Left cardiac atrium (tissue), 4 donors: ENCODE measurements at places on chromosomes 5 and 9. TPM values are rescaled to one million over a fixed set of nuclear protein-coding genes. Genes with fewer than 3 reads are reported as not detected.
A peak's percentile ranks its signal among the peaks of the same experiment; 100 is the strongest.

- DNase-seq, result no peak
Measured at GRCh38 chr5:174526177-174526576, 198.2 kb upstream of the MSX2 start.

- DNase-seq, result no peak
Measured at GRCh38 chr5:41465493-41466171, 44.8 kb downstream of the PLCXD3 start.

DNA sequence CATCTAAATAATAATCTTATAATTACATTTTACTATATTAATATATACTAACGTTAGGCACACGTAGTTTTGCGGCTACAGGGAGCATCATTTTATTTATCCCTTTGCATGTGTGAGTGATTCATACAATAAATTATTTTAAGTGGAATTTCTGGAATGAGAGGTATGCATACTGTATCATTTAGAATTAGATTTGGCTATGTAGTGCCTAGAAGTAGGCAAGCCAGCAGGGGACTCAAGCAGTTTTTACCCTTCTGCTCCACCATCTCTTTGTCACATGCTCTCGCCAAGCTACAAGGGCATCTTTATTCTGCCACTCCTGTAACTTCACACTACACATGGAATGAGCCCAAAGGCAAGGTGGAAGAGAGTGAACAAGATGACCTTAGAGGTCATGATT, 60.8 kb downstream of the MEGF10 start:
- DNase-seq, result no peak

The DNAJC18 gene
- total RNA-seq, result 15.2 TPM

The C9orf43 gene
- 0.21 TPM for total RNA-seq

DNA sequence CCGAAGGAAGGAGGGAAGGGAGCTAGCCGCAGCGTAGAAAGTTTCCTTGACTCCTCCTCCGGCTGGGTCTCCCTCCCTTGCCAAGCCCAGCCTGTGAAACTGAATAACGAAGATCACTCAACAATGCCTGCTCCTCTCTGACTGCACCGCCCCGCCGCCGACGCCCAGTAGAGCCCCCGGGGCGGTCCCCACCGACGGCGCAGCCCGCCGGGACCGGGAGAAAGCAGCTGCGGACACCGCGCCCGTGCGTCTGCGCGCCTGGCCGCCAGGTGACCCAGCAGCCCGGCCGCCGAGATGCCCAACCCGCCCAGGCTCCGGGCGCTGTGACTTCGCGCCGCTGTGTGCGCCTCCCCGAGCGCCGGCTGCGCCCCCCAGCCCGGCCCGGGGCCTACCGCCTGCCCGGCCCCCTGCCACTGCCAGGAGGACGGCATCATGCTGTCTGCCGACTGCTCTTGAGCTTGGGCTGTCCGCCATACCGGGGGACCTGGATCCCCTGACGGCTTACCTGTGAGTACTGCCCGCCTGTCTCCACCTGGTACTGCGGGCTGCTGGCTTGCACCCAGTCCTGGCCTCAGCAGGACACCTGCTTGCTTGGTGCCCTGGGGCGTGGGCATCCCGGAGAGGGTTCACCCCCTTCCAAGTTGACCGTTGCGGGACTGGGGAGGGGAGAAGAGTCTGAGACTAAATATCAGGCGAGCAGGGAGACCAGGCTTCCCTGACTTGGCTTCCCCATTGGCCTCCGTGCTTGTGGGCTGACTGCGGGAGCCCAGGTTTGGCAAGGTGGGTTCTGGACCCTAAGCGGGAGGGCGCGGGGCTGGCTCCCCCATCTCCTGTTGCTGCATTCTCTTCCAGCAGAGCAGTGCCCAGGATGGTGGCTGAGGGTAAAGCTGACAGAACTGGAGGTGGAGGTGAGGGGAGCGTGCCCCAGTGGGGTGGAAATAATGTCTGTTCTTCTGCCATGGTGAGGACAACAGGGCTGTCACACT, 26.2 kb upstream of the SPTLC1 start:
- DNase-seq, result peak; percentile 40

The DIPK1B gene
- 23.2 TPM for total RNA-seq

The ECM2 gene
- 14.4 TPM for total RNA-seq

The SPINK4 gene
- total RNA-seq, result not detected

GRCh38 chr9:96317335-96317980, 15.5 kb upstream of the HSD17B3 start:
- peak; percentile 27 for DNase-seq

- DNase-seq, result no peak
Measured at GRCh38 chr9:33287087-33287490, 3.2 kb upstream of the NFX1 start.

The ADAMTS6 gene
- total RNA-seq, result 1.7 TPM

GRCh38 chr5:74201334-74202081, 439.0 kb downstream of the ENC1 start:
- peak; percentile 46 for DNase-seq

DNA sequence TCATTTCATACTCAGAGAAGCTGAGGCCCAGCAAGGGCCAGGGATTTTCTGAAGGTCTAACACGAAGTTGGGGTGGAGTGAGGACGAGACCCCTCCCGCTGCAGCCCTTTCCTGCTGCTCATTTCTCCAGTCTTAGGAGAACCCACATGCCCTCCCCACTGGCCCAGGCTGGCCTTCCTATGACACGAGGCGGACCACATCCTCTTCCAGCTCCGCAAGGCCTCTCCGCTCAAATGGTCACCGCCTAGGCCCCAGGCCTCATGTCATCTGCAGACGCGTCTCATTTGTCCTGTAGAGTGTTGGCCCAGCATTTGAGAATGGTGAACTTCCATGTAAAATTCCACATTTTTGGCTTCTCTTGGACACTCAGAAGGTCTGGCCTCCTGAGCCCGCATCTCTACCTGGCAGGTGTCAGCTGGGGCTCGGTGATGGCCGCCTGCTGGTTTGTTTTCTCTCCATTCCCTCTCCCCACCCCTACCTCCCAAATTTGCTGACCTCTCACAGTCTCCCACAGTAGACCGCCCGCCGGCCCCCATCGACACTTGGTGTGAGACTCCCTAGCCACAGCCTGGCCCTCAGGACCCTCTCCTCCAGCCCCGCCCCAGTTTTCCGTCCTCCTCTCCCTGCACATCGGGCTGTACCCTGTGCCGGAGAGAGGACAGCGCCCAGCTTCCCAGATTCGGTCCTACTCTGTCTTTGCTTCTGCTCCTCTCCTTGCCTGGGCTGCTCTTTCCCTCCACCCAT, 51.7 kb downstream of the ERGIC1 start:
- DNase-seq, result no peak

- no peak for DNase-seq
Measured at GRCh38 chr5:56211298-56211865, 21.7 kb downstream of the ANKRD55 start.

The DBH gene
- not detected for total RNA-seq

The INSYN2B gene
- 1.1 TPM for total RNA-seq

- DNase-seq, result no peak
Measured at GRCh38 chr5:116343961-116344360, 230.7 kb downstream of the SEMA6A start.

GRCh38 chr9:6149315-6149714, 66.3 kb upstream of the IL33 start:
- peak; percentile 26 for DNase-seq

The LVRN gene
- total RNA-seq, result 0.65 TPM

DNA sequence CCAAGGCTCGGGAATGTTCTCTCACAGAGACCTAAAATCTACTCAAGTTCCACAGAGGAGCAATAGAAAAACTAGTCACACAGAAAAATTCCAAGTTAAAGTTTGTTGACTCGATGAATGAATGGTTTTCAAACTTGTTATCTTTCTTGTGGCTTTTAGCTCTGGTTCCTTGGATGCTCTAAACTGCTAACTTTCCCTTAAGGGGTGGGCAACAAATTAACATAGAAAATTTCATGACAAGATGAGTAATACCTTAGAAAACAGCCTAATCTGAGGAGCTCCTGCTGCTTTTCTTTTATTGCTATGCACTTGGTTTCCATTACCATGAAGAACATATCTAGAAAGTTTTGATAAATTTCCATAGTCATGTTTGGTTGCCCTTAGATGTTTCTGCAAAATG, 100.2 kb upstream of the CCDC112 start:
- no peak for DNase-seq

DNA sequence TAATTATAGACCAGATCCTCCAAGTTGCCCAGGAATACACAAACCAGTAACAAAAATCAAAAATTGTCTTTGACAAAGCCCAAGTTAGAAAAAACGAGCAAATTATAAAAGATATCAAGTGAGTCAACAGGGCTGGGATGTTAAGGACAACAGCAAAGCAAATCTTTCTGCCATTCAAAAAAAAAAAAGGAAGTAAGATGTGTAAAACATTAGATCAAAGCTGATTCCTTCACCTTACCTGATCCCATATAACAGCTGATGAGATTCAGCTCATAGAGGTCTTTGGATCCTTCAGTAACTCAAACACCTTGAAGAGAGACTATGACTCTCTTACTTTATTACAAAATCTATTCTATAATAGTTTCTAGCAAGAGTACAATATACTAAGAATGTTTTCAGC, 100.9 kb downstream of the STRBP start:
- DNase-seq, result no peak

The NR5A1 gene
- total RNA-seq, result not detected

The CSF1R gene
- total RNA-seq, result 41.6 TPM

GRCh38 chr5:127941646-127942045, 141.9 kb upstream of the SLC12A2 start:
- peak; percentile 26 for DNase-seq

DNA sequence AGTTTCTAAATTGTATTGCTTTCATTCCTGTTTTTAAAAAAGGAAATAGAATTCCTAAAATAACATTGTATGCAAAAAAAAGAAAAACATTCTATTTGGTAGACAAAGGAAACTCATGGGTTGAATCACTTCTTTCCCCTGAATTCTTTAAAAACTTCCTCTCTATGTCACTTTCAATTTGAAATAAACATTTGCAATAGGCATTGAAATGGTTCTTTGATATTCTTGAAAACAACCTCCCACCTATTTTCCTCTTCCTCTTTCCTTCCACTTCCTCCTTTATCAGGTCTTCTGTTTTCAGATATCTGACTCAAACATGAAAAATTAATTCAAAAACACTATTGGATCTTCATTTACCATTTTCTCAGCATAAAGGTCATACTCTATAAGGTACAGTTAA, 442.0 kb upstream of the MEF2C start:
- no peak for DNase-seq

- DNase-seq, result no peak
Measured at GRCh38 chr5:127400539-127400938, 109.9 kb downstream of the MEGF10 start.

The LCN15 gene
- 0.41 TPM for total RNA-seq

The CCDC171 gene
- total RNA-seq, result 1.4 TPM

DNA sequence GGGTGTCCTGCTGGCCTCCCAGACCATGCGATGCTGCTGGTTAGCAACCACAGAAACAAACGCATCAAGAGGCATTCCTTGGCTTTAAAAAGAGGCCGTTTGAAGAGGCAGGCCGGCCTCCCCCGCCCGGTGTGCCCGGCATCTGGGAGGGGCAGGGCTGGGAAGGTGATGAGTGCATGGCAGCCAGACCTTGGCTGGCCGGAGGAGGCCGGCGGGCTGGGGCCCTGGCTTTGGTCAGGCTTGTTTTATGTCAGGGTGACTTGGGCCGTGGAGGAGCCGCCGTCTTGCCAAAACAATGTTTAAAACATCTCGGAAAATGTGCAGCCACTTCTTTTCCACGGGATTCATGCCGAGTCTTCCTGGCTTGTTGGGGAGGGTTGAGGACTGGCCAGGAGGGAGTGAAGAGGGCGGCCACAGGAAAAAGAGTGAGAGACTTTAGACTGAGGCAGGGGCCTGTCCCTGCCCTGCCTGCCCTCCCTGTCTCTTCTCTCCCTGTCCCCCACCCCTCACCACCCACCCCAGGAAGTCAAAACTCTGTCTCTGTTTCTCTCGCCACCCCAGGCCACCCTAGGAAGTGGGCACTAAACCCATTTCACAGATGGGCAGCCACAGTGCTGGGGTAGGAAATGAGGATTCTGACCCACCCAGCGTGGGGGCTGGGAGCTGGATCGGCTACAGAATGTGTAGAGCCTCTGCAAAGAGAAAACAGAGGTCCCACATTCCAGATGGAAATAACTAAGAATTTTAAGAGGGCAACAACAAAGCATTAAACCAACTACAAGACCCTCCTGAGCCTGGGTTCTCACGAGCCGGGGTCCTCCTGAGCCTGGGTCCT, 143.0 kb downstream of the RXRA start:
- no peak for DNase-seq

GRCh38 chr5:45639040-45639439, 57.1 kb downstream of the HCN1 start:
- no peak for DNase-seq

The CNTLN gene
- 5.3 TPM for total RNA-seq

- DNase-seq, result no peak
Measured at GRCh38 chr5:59596586-59597350, 296.8 kb downstream of the PDE4D start.

DNA sequence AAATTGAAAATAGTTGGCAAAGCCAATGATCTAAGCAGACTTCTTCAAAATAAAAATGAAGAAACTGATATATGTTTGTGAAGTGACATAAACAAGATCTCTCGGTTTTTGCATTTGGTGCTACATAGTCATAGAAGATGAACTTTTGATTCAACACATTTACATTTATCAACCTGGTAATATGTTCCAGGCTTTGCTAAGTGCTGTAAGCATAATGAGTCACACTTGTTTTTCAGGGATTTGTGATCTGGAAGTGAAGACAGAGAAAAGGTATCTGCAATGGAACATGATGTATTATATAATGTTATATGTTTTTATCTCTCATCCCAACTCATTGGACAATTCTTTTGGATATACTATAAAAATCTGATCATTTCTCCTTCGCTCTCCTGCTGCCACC, 801.4 kb downstream of the BRINP1 start:
- no peak for DNase-seq

The HEMGN gene
- total RNA-seq, result not detected

The GALNT12 gene
- 1.1 TPM for total RNA-seq

DNA sequence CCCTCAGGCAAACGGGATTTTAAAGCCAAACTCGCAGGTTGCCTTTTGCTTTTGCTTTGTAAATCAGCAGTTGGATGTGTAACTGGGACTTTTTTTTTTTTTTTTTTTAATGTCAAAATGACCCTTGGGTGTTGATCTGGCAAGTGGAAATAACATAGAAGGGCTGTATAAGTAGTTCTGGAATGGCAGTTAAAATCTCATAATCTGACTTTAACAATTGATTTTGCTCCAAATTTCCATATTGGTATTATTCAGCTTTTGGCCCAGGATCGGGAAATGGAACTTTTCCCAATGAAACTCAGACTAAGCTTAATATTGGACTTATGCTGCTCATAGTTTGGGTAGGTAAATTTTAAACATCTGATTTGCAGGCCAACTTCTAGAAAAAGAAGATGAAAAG, 346.8 kb upstream of the NUDT12 start:
- DNase-seq, result no peak

DNA sequence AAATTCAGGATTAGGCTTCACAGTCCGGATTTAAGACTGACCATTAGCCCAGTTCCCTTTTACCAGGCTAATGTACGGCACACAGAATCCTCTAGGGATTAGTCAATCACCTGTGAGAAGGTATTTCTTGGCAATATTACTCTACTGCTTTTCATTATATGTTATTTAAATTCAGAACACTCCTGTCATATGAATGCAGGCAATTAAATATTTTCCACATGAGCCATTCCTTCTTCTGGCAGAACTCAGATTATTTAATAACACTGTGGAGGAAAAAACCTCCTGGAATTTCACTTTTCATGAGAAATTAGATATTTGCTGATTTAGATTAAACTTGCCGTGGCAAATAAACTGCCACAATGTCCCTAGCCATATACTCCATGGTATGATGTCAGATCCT, 1357.5 kb upstream of the C9orf72 start:
- DNase-seq, result no peak

The ZFP2 gene
- total RNA-seq, result 1.2 TPM
